Stimulated activated CD8-positive, alpha-beta memory T cell treated with anti-CD3 and anti-CD28 coated beads, Interleukin-15, amount 100 ng/mL, for 48 hours (primary cell): ENCODE measurements at places on chromosomes 12 and 14.

- DNase-seq = no peak
Measured at GRCh38 chr14:103558071-103558882, 4.2 kb downstream of the BAG5 start.

- DNase-seq = no peak
Measured at GRCh38 chr12:41512497-41512896, 324.4 kb downstream of the PDZRN4 start.

DNA sequence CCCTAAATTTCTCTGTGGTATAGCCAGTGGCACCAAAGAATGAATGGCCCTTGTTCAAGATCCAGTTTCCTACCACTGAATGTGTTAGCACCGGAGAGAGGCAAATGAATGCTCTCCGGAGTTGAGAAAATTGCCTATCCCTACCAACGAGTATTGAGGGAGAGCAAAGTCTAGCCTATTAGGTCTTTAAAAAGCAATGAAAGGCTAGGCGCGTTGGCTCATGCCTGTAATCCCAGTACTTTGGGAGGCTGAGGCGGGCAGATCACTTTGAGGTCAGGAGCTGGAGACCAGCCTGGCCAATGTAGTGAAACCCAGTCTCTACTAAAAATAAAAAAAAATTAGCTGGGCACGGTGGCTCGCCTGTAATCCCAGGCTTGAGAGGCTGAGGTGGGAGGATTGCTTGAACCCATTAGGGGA lies 898 bp upstream of the RAB15 start:
- no peak for DNase-seq

DNA sequence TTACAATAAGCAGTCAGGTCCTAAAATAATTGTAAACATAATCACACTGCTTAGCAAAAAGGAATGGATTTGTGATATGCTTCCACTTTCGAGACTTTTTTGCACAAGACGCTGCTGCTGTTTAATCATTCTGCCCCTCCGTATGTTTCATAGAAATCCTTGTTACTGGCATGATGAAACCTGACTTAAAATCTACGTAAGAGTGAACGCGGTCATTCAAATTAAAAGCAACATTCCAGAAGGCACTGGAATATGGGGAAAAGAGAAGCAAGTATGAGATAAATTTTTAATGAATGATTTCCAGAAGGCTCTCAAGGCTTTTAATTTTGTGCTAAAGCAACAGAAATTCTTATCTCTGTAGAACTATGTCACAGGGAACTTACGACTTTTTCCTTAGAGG lies 1.1 kb downstream of the CNIH1 start:
- no peak for DNase-seq

GRCh38 chr14:37708481-37708880 lies 113.1 kb downstream of the TTC6 start:
- no peak for DNase-seq

DNA sequence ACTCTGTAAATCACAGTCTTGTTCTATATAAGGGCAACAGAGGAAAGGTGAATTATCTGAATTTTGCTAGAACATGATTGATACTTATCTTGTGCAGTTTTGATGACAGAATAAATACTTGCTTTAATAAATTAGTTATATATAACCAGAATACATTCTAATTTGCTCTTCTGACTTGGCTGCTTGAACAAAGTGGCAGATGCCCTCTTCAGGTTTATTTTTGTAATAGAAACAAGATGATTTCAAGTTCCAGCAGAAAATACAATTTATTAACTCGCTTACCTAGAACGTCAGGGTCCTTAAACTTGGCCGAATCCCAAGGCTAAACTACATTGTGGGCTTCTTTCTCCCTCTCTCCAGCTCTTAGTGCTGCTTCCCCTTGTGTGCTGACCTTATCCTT lies 57.6 kb upstream of the SSTR1 start:
- no peak for DNase-seq

DNA sequence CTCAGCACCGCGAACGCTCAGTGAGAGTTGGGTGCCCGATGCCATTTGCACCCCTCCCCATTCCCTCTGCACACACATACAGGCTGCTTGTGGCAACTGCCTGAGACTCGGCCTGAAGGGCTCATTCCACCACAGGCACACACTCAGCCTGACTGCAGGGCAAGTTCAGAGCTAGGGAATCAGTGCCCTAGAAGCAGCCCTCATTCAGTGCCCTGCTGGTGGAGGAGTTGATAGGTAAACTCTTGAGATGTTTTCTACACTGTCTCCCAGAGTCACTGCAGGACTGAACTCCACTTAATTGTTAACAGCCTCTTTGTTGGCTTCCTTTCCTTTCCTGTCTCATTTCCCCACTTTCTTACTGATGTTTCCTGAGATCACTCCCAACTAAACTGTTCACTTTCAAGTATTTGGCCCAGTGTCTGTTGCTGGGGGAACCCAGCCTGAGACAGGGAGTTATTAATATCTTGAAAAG lies 16.9 kb downstream of the PPP1R36 start:
- DNase-seq = no peak

DNA sequence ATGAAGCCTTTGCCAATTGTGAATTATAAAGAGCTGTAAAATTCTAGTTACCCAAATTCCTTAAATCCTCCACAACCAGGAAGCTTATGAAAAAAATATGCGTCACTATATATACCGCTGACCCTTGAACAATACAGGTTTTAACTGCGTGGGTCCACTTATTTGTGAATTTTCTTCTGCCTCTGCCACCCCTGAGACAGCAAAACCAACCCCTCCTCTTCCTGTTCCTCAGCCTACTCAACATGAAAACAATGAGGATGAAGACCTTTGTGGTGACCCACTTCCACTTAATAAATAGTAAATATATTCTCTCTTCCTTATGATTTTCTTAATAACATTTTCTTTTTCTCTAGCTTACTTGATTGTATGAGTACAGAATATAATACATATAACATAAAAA lies 42.2 kb downstream of the CMKLR1 start:
- no peak for DNase-seq

DNA sequence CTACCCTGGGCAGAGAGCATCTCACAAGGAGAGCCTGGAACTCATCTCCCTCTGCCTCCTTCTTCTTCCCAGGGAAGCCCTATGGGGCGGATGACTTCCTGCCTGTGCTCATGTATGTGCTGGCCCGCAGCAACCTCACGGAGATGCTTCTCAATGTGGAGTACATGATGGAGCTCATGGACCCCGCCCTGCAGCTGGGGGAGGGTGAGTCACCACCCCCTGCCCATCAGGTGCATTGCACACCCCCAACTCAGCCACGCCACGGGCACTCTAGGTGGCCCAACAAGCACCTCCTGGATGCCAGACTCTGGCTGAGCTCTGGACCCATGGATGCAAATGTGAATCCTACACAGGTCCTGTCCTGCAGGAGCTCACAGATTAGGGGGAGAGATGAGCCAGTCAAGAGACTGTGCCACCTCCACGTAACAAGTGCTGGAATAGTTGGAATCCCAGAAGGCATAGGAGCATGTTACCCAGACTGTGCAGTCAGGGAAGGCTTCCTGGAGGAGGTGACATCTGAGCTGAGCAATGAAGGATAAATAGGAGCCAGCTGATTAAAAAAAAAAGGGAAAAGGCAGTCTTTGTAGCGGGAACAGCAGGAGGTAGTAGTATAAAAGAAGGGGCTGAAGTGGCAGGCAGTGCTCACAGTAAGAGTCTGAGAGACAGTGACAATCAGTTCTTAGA lies 71.9 kb downstream of the LGMN start:
- DNase-seq = no peak

GRCh38 chr14:81478446-81478845 lies 55.2 kb downstream of the SEL1L start:
- DNase-seq = no peak

DNA sequence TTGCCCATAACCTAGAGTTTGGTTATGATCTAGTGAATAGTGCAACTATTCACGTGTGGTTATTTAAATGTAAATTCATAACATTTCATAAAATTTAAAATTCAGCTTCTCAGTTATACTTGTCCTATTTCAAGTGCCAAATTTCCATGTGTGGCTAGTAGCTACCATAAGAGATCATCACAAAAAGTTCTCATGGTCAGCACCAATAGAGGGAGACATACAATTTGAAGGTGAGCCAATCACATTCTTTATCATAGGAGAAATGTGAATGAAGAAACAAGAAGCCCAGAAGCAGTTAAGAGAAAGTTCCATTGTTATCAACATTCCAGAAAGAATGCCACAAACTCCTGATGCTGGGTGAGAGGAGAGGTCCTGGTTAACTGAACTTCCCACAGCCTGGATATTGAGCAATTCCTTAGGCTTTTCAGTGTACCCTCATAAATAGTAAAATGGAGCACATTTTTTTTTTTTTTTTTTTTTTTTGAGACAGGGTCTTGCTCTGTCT lies 892.9 kb upstream of the USP15 start:
- DNase-seq = no peak

- no peak for DNase-seq
Measured at GRCh38 chr12:127830065-127830460, 436.9 kb upstream of the TMEM132C start.

GRCh38 chr14:103696466-103697071 lies 18.7 kb downstream of the XRCC3 start:
- DNase-seq = no peak

DNA sequence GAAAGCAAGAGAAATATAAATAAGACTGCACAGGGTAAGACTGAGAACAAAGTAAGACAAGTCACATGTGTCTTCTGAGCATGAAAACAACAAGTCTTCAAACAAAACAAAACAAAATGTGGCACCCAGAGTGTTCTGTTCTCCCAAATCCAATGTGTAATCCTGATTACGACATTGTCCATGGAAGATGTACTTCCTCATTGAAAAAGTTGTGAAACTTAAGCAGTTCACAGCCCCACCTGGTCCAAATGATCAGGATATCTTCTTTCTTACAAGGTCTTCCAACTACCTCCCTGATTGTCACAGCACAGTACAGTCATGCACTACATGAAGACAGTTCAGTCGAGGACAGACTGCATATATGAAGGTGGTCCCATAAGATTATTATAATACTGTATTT lies 23.3 kb upstream of the NEK9 start:
- DNase-seq = no peak

DNA sequence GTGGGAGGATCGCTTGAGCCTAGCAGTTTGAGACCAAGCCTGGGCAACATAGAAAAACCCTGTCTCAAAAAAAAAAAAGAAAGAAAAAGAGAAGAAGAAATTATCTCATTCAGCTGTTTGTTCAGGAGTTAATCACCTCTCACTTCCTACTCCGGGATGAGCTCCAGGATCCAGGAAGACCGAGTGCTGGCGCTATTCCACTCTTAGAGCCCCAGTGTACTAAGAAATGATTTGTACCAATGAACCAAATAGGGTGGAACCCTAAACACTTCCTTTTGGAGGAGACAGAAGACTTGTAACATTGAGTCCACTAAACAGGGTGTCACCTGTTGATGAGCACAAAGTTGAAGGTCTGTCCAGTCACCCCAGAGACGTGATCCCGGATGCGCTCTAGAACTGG lies 3.6 kb downstream of the ALKBH2 start:
- DNase-seq = no peak

GRCh38 chr12:124188084-124188483 lies 106.8 kb upstream of the RFLNA start:
- DNase-seq = no peak

DNA sequence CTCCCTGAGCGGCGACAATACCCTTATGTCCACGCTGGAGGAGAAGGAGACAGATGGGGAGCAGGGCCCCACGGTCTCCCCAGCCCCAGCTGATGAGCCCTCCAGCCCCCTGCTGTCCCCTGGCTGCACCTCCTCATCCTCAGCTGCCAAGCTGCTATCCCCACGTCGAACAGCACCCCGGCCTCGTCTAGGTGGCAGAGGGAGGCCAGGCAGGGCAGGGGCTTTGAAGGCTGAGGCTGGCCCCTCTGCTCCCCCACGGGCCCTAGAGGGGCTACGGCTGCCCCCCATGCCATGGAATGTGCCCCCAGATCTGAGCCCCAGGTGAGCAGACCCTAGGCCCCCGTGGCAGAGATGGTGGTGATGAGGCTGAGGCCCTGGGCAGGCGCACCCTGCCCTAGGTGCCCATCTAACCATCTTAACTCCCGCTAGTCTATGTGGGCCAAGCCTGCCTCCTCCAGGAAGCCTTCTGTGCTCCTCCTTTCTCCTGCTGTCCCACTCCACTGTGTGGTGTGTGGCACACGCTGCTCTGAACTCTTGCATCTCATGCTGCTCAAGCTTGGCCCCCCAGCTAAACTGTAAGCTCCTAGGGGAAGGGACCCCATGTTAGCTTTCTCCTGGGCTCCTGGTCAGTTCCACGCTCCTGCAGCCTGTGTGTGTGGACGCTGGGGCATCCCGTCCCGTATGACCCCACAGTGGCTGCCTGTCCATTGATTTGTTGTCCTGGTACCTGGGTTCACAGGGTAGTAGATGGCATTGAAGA lies 12.1 kb downstream of the MCRS1 start:
- no peak for DNase-seq

- DNase-seq = no peak
Measured at GRCh38 chr12:122117979-122118378, 39.4 kb downstream of the MLXIP start.

- DNase-seq = no peak
Measured at GRCh38 chr12:62267026-62267425, 6.8 kb downstream of the USP15 start.

GRCh38 chr12:13976880-13977279 lies 4.5 kb downstream of the GRIN2B start:
- DNase-seq = no peak

GRCh38 chr14:104361921-104362681 lies 217.5 kb upstream of the C14orf180 start:
- no peak for DNase-seq

DNA sequence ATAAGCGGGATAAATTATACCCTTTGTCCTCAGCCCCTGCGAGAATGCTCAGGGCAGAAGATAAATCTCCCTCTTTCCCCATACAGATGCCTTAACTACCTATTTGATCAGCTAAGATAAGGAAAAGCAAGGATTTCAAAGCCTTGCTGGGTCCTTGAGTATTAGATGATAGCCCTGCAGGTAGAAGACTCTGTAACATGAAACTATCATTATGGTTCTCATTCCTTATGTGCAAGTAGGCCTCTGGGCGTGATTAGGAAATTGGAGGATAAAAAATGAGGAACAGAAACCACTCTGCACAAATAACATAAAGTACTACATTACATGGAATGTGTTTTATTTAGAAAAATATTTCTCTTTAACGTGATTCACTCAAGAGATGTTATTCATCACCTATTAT lies 14.5 kb upstream of the WDR89 start:
- no peak for DNase-seq

DNA sequence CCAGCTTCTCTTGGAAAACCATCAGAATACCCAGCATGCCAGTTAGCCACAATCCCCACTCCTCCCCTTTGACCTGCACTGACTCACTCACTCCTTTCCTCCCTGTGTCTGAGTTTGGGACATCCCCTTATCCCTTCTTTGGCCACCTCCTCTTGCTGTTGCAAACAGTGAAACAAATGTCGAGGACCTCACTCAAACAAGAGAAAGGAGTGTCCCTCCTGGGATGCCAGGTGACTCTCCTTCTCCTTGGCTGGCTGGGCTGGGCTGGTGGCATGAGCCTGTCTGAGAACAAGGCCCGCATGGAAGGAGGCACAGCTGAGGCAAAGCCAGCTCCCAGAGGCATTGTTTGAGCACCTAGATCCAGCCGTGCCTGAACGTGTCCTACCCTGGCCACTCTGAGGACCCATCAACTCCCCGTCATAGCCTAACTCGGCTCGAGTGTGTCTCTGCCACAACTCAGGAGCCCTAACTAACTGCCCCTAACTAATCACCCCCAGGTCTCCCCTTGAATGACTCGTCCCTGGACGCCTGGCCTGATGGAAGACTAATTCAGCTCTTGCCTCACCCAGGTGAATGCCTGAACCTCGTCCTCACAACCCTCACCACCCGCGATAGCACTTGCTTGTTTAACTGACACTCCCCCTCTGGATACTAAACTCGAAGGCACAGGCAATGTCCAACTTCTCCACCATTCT lies 43.0 kb downstream of the NCOR2 start:
- DNase-seq = no peak
